ENCODE measurements at places on chromosomes 2 and 18.

GRCh38 chr2:41942278-41942677 is 105.5 kb upstream of the PKDCC start:
- no peak for DNase-seq

GRCh38 chr2:92326-92725 is 46.0 kb upstream of the FAM110C start:
- DNase-seq = no peak

GRCh38 chr18:53380063-53380639 is 844.3 kb downstream of the MBD2 start:
- peak; percentile 40 for DNase-seq

DNA sequence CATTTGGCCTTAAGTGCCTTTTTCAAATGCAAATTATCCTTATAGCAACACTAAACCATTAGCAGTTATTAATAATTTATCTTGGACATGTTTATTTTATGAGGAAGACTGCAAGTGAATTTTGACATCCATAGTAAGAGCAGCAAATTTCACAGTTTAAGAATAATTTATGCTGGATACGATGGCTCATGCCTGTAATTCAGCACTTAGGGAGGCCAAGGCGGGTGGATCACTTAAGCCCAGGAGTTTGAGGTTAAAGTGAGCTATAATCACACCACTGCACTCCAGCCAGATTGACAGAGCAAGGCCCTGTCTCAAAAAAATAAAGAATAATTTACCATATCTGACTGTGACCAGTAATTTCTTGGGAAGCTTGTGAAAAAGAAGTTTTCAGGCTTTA is 286.2 kb downstream of the TMX3 start:
- DNase-seq = no peak

GRCh38 chr2:2233171-2233826 is 97.8 kb downstream of the MYT1L start:
- no peak for DNase-seq

GRCh38 chr2:8215159-8215863 is 466.5 kb upstream of the ID2 start:
- no peak for DNase-seq

DNA sequence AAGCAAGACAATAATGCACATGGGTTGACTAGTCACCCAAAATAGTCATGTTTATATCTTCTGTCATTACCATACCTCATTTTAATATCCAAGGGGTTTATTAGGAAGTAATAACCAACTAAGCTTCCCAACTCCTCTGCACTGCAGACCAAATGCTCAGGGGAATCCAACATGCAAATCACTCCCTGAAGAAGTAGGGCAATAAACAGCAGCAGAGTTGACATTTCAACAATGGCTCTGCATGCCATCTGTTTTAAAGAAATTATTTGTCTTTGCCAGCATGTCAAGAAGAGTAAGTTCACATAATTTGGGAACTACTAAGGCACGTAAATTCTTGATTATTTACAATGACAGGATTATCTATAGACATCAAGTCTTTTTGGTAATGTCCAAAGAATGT is 84.4 kb upstream of the LYPD1 start:
- no peak for DNase-seq

- no peak for DNase-seq
Observed at GRCh38 chr18:13496691-13497281, 229.6 kb downstream of the FAM210A start.

- DNase-seq = no peak
Observed at GRCh38 chr2:42575458-42576064, 7.1 kb downstream of the MTA3 start.

Data from umbilical cord (tissue), 2 donors.